ENCODE measurements at places on chromosomes 1 and 21.
A peak's percentile ranks its signal among the peaks of the same experiment; 100 is the strongest.

DNA sequence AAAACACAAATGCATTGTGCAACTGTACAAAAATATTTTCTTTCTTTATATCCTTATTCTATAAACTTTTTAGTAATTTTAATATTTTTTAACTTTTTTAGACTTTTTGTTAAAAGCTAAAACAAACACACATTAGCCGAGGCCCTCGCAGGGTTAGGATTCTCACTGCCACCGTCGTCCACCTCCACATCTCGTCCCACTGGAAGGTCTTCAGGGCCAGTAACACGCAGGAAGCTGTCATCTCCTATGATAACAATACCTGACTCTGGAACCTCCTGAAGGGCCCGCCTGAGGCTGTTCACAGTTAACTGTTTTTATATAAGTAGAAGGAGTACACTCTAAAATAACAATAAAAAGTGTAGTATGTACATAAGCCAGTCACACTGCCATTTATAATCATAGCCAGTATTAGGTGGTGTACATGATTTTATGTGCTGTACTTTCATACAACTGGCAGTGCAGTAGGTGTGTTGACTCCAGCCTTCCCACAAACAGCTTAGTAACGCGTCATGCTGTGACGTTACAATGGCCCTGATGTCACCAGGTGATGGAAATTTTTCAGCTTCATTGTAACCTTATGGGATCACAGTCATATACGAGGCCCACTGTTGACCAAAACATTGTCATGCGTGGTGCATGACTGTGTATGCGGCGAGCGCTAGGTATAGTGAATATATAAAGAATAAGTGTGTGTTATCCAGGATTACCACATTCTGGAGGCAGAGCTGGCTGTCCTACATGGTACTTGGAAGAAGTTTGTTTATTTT is 8.8 kb downstream of the TFF2 start:
- no peak for DNase-seq

- DNase-seq: no peak
Observed at GRCh38 chr1:5994713-5995621, 2.7 kb upstream of the NPHP4 start.

DNA sequence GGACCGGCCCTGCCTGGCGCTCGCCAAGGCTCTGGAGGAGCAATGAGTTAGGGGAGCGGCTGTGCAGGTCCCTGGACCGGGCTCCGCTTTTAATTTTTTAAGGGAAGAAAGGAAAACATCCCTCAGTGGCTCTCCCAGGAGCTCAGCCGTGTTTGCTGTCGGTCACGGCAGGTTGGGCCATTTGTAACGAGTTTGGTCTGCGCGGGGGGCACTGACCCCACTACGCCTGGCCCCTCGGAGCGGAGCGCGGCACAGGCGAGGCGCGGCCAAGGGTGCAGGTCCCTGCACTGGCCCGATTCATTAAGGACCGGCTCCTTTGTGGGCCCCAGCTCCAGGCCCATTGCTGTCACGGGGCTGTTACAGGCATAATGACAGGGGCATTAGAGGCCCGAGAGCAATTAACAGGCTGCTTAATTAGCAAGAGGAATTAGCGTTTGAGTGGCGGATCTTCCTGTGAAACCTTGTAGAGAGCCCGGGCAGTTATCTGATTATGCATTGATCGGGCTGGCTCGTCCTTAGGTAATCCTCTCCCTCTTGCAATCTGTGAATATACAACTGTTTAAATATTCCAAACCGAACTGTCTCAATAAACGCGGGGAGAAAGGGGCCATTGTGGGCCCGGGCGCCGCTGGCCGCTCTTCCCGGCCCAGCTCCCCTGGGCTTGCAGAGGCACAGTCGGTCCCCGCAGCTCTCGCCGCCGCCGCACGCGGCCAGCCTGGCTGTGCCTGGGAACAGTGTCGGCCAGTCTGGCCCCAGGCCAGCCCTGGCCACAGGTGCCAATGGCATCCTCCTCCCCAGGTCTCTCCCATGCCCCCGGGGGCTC is 56.8 kb downstream of the PRDM16 start:
- DNase-seq: no peak

GRCh38 chr1:67618285-67619018 is 66.5 kb upstream of the GADD45A start:
- DNase-seq: no peak

GRCh38 chr1:175338387-175339135 is 146.0 kb upstream of the KIAA0040 start:
- DNase-seq: peak; percentile 51

DNA sequence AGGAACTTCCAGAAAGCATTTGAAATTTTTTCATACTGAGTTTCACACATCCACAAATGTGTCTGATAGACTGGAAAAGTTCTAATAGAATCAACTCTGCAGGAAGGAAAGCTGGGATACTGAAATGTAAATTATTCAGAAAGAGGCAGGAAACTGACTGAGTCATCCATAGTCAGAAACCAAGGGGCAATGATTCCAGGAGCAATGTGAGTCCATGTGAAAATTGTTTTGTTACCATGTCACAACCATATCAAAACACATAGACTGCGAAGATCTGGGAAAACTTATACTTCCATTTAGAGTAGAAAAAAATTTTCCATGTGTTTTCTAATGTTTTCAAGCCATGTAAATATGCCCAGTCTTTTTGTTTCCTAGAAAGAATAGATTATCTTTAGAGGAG is 142.3 kb upstream of the TMPRSS15 start:
- no peak for DNase-seq

GRCh38 chr1:103125219-103125618 is 16.9 kb upstream of the COL11A1 start:
- DNase-seq: no peak
